Endothelial cell of umbilical vein (primary cell): ENCODE measurements at places on chromosomes 3 and 15.

- H3K27me3 ChIP-seq: no peaks in the 10 kb centered on the region
- H3K4me1 ChIP-seq: no peaks in the 10 kb centered on the region
- DNase-seq: no peak
- no peak overlapping the region for H3K27ac ChIP-seq
- H3K4me3 ChIP-seq: no peak overlapping the region
Measured at GRCh38 chr15:101108461-101108775, 143.4 kb downstream of the CHSY1 start.

DNA sequence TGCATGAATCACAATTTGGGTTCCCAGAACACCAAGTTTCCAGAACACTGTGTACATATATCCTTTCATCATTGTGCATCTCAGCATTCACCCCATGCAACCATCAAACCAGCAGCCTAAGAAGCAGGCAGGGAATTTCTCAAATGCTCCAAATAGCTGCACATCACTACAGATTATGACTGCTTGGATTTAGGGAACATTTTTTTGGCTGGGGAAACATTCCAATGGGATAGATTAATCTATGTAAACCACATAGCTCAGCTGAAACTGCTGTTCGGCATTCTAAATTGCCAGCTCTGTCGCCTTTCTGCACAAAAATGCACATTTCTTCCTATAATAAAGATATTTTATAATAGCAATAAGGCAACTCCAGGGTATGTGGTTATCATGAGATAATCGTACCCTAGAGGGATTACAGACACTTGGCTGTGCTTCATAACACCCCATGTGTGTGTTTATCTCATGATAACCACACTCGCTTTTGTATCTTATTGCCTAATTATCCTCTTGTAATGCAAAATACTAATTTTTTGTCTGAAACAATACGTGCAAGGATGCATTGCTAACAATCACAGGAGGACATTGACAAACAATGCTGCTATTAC, 483.7 kb upstream of the DPH6 start:
- H3K4me1 ChIP-seq: no peaks in the 10 kb centered on the region
- no peaks in the 10 kb centered on the region for H3K36me3 ChIP-seq
- no peak for DNase-seq
- no peaks in the 10 kb centered on the region for H3K27me3 ChIP-seq

- H3K36me3 ChIP-seq: no peaks in the 10 kb centered on the region
- no peak overlapping the region for H3K27ac ChIP-seq
- no peak for DNase-seq
- H3K27me3 ChIP-seq: no peaks in the 10 kb centered on the region
Measured at GRCh38 chr3:167304077-167304476, 76.0 kb downstream of the ZBBX start.

GRCh38 chr3:64385277-64385676, 160.0 kb upstream of the PRICKLE2 start:
- no peak for DNase-seq
- no peaks in the 10 kb centered on the region for H3K27me3 ChIP-seq
- no peak overlapping the region for H3K27ac ChIP-seq
- no peak overlapping the region for H3K4me3 ChIP-seq
- no peaks in the 10 kb centered on the region for H3K36me3 ChIP-seq

DNA sequence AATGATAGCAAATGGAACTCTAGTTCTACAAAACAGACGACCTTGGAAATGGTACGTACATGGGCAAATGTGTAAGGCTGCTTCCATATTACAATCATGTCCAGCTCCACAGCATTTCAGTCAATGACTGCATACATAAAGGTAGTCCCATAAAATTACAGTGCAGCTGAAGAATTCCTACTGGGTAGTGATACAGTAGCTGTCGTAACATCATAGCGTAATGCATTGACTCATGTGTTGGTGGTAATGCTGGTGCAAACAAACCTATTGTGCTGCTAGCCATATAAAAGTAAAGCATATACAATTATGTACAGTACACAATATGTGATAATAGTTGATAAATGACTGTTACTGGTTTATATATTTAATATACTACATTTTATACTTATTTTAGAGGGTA, 18.5 kb downstream of the TTC23 start:
- H3K4me1 ChIP-seq: no peaks in the 10 kb centered on the region
- no peak overlapping the region for H3K27ac ChIP-seq
- no peaks in the 10 kb centered on the region for H3K36me3 ChIP-seq
- DNase-seq: no peak
- no peaks in the 10 kb centered on the region for H3K27me3 ChIP-seq

- peaks cover 3% of the 10 kb centered on the region for H3K4me1 ChIP-seq
- DNase-seq: no peak
- no peak overlapping the region for H3K4me3 ChIP-seq
- no peaks in the 10 kb centered on the region for H3K27me3 ChIP-seq
- no peaks in the 10 kb centered on the region for H3K36me3 ChIP-seq
Measured at GRCh38 chr3:86978111-86978551, 12.8 kb downstream of the VGLL3 start.

DNA sequence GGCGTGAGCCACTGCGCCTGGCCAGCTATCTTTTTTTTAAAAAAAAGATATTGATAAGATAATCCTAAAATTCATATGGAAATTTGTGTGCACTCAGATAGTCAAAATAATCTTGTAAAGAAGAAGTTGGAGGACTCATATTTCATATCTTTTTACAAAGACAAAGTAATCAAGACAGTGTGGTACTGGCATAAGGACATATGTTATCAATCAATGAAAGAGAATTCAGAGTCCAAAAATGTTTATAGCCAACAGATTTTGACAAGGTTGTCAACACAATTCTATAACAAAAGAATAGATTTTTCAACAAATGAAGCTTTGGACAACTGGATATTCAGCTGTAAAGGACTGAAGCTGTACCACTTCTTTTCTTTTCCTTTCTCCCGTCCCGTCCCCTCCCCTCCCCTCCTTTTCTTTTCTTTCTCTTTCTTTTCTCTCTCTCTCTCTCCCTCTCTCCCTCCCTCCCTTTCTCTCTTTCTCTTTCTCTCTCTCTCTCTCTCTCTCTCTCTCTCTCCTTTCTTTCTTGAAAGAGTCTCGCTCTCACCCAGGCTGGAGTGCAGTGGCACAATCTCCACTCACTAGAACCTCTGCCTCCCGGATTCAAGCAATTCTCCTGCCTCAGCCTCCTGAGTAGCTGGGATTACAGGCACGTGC, 126.8 kb downstream of the GSK3B start:
- no peaks in the 10 kb centered on the region for H3K4me1 ChIP-seq
- no peak for DNase-seq
- peaks cover 2% of the 10 kb centered on the region for H3K36me3 ChIP-seq
- H3K4me3 ChIP-seq: no peak overlapping the region

GRCh38 chr3:89098173-89098572, 9.2 kb upstream of the EPHA3 start:
- DNase-seq: no peak
- H3K27me3 ChIP-seq: no peaks in the 10 kb centered on the region
- H3K4me3 ChIP-seq: no peak overlapping the region
- no peak overlapping the region for H3K27ac ChIP-seq
- no peaks in the 10 kb centered on the region for H3K4me1 ChIP-seq
